ENCODE measurements at places on chromosomes 2 and 18. TPM values are rescaled to one million over a fixed set of nuclear protein-coding genes. Genes with fewer than 3 reads are reported as not detected.

CTAGE1 gene
- total RNA-seq = not detected

GGCX gene
- total RNA-seq = 20.1 TPM

ERFE gene
- 0.41 TPM for total RNA-seq

HDAC4 gene
- total RNA-seq = 175 TPM

TYMS gene
- 5.7 TPM for total RNA-seq

ASXL3 gene
- 1.00 TPM for total RNA-seq

UCN gene
- total RNA-seq = not detected

GRCh38 chr2:219285373-219285735 is 6.2 kb downstream of the DNAJB2 start:
- peaks cover 6% of the 10 kb centered on the region for H3K4me1 ChIP-seq
- no peaks in the 10 kb centered on the region for H3K36me3 ChIP-seq
- H3K4me3 ChIP-seq = no peak overlapping the region
- no peak for DNase-seq
- H3K27me3 ChIP-seq = no peaks in the 10 kb centered on the region

DNA sequence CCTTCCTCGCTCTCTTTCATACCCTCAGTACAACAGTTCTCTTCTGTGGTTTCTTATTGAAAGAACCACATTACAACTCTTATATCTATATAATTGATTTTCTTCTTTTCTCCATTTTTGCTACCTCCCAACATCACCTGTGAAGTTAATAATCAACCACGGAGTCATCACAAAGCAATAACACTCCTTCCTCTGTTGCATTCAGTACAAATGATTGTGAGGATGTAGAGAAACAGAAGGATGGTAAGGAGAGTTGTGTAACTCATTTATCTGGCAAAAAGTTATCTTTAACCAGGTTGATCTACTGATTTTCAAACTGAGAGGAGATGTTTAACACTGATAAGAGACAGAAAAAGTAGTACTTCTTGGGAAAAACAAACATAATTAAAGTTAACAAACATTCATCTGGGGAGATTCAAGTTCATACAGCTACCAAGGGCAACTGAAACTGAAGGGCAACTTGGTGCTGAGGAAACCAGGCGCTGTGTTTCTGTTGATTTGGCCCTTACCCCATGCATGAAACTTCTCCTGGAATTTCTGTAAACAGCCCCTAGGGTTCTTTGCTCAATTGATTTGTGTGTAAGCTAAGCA is 14.2 kb downstream of the IDH1 start:
- H3K36me3 ChIP-seq = peaks cover 62% of the 10 kb centered on the region
- H3K4me3 ChIP-seq = no peak overlapping the region
- no peak overlapping the region for H3K27ac ChIP-seq
- no peak for DNase-seq
- no peaks in the 10 kb centered on the region for H3K27me3 ChIP-seq

DNA sequence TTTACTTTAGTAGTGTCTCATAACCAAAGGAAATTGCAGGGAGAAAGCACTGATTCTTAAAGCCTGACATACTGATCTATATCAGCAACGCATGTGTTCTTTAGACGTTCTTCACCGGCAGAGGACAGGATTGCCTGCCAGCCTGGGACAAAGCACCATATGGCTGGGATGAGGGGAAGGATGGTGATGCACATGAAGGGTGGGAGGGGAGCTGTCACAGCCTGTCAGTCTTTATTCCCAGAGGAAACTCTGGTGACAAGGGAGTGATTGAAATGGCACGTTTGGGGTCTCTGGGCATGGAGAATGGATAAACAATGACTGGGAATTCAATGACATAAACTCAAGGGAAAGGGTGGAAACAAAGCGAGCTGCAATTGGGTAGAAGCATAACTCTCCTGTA is 808.1 kb downstream of the DCC start:
- no peaks in the 10 kb centered on the region for H3K36me3 ChIP-seq
- H3K27me3 ChIP-seq = no peaks in the 10 kb centered on the region
- H3K4me3 ChIP-seq = no peak overlapping the region
- DNase-seq = no peak

DNA sequence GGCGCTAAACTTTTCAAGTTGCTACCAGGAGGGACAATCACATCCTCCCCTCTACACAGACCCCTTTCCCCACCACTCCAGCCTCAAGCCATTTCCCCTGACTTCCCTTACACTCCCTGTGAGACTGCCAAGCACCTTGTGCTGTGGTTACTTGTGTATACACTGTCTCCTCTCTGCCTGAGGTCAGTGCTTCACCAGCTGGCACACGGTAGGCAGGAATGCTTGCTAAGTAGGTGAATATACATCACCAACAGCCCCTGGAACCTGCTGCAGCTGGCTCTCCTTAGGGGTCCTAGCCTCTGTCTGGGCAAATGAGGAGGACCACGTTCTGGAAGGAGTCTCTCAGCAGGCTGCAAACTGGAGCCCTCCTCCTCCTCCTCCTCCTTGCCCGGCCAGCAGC is 38.3 kb upstream of the ACAA2 start:
- H3K27me3 ChIP-seq = no peaks in the 10 kb centered on the region
- H3K27ac ChIP-seq = no peak overlapping the region
- no peaks in the 10 kb centered on the region for H3K36me3 ChIP-seq

- DNase-seq = no peak
- no peak overlapping the region for H3K4me3 ChIP-seq
- no peak overlapping the region for H3K27ac ChIP-seq
- H3K4me1 ChIP-seq = no peaks in the 10 kb centered on the region
These were observed 88.8 kb downstream of the EPAS1 start for GRCh38 chr2:46385786-46386577.

DNA sequence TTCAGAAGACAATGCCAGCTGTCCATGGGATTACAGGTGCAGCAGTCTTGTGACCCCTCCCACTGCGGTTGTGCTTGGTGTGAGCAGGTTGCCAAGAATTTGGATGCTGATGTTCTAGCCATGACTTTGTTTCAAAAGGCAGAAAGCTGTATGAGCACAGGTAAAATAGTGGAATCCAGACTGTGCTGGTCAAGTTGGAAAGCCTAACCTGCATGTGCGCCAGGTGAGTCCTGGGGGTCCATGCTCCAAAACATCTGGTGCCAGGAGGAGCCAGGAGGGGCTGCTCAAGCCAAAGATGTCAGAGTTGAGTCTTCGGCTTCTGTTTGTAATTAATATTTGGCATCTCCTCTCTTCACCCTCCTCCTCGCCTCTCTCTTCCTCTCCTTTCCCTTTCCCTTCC is 330.1 kb downstream of the MYCN start:
- DNase-seq = no peak
- H3K27me3 ChIP-seq = no peaks in the 10 kb centered on the region
- H3K4me1 ChIP-seq = no peaks in the 10 kb centered on the region
- H3K27ac ChIP-seq = no peak overlapping the region
- no peak overlapping the region for H3K4me3 ChIP-seq

- no peak overlapping the region for H3K4me3 ChIP-seq
- H3K36me3 ChIP-seq = no peaks in the 10 kb centered on the region
- peaks cover 44% of the 10 kb centered on the region for H3K4me1 ChIP-seq
- peak overlapping the region; percentile 75 for H3K27ac ChIP-seq
- DNase-seq = peak; percentile 82
These were observed 5.0 kb upstream of the DGKD start for GRCh38 chr2:233349005-233349998.

DNA sequence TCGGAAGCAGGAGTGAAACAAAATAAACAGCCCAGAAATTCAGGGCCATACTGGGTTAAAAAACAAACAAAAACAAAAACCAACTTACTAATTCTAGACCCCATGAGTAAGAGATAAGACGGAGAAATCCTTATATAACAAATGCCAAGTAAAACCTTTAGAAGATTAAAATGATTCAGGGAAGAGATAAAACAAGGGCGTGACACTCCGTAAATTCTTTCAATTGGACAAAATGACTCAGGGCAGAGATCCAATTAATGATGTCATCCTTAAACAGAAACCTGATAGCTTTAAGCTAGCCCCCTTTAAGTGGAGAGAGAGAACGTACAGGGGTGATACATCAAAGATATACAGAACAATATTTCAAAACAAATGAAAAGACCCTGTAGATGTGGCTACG is 317.4 kb downstream of the NBAS start:
- DNase-seq = no peak
- H3K27ac ChIP-seq = no peak overlapping the region
- H3K27me3 ChIP-seq = no peaks in the 10 kb centered on the region
- no peaks in the 10 kb centered on the region for H3K36me3 ChIP-seq

- H3K27me3 ChIP-seq = no peaks in the 10 kb centered on the region
- H3K4me1 ChIP-seq = no peaks in the 10 kb centered on the region
- H3K36me3 ChIP-seq = no peaks in the 10 kb centered on the region
These were observed 99.6 kb upstream of the THSD7B start for GRCh38 chr2:136665736-136666135.

DNA sequence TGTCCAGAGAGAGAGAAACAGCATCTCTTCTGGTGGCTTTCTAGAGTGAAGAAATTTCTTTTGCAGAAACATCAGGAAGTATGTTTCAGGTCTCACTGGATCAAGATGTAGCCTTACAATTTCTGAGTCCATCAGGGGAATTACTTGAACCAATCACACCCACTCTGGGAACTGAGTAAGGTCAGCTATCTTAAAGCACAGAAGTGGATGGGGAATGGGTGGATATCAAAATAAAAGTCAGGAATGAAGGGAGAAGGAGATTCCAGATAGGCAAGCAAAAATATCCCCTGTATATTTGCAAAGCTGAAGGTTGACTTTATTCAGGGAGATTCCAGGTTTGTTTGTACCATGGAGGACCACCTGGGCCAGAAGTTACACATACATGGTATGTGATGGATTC is 188.0 kb downstream of the CYRIA start:
- no peak for DNase-seq
- no peak overlapping the region for H3K27ac ChIP-seq
- no peaks in the 10 kb centered on the region for H3K36me3 ChIP-seq
- H3K4me1 ChIP-seq = no peaks in the 10 kb centered on the region
- H3K27me3 ChIP-seq = no peaks in the 10 kb centered on the region
- H3K4me3 ChIP-seq = no peak overlapping the region

- DNase-seq = no peak
- H3K36me3 ChIP-seq = no peaks in the 10 kb centered on the region
- no peak overlapping the region for H3K27ac ChIP-seq
- no peak overlapping the region for H3K4me3 ChIP-seq
These were observed 267.6 kb downstream of the METTL4 start for GRCh38 chr18:2303517-2304238.

DNA sequence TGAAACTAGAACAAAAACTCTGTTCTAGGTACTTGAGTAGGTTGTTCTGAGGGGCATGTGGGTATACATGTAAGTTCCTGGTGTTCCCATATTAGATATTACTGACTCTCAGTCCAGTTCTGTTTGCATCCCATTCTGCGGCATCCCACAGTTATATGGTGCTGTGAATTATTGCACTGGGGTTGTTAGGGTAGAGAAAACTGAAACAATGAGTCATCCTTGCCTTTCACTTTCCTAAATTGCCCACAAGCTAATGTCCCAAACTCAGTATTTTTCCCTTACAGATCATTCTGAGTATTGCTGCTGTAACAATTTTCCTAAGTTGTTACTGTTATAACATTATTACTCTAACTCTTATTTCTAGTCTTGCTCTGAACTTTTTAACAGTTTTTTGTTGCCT is 3.0 kb downstream of the WDR75 start:
- peaks cover 15% of the 10 kb centered on the region for H3K4me1 ChIP-seq
- no peak overlapping the region for H3K27ac ChIP-seq
- no peak overlapping the region for H3K4me3 ChIP-seq
- H3K36me3 ChIP-seq = no peaks in the 10 kb centered on the region

DNA sequence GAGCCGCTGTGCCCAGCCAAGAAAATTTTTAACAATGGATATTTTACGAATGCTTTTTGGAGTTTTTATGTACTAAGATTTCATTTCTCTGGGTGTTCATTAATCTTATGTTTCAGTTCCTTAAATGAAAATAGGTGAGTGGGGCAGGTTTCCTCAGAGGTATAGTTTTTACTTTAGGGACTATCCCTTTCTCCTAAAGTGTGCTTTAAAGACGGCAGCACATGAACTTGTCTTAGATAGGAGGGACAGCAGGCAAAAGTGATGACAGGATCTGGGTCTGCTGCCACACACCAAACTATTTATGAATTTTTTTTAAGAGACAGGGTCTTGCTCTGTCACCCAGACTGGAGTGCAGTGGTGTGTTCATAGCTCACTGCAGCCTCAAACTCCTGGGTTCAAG is 8.0 kb upstream of the REL start:
- H3K36me3 ChIP-seq = no peaks in the 10 kb centered on the region
- no peak overlapping the region for H3K27ac ChIP-seq
- H3K4me3 ChIP-seq = no peak overlapping the region
- DNase-seq = no peak
- H3K27me3 ChIP-seq = no peaks in the 10 kb centered on the region

- no peaks in the 10 kb centered on the region for H3K4me1 ChIP-seq
- H3K36me3 ChIP-seq = no peaks in the 10 kb centered on the region
- DNase-seq = no peak
- no peaks in the 10 kb centered on the region for H3K27me3 ChIP-seq
- no peak overlapping the region for H3K27ac ChIP-seq
These were observed 626 bp upstream of the VIT start for GRCh38 chr2:36695746-36696415.

DNA sequence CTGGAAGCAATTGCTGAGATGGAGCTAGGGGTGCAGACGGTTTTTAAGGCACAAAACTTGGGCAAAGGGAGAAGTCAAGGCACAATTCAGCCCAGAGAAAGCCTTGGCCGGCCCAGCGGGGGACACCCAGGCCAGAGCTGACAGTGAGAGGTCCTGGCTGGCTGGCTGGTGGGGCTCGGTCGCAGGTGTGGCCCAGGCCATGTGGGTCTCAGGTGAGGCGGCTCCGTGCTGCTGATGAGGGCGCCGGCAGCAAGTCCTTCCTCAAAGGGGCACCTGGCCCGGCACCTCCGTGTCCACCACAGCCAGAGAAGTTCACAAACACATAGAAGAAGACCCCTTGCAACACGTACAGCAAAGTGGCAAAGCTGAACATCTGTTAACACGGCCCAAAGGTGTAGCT is 54.2 kb upstream of the LDLRAD4 start:
- H3K4me1 ChIP-seq = no peaks in the 10 kb centered on the region
- no peak overlapping the region for H3K27ac ChIP-seq
- DNase-seq = no peak
- H3K27me3 ChIP-seq = no peaks in the 10 kb centered on the region
- H3K36me3 ChIP-seq = no peaks in the 10 kb centered on the region

Measured in transverse colon (tissue), 4 donors.